Left renal cortex interstitium (tissue), 4 donors: ENCODE measurements at places on chromosomes 4 and X. TPM values are rescaled to one million over a fixed set of nuclear protein-coding genes. Genes with fewer than 3 reads are reported as not detected.

Gene TMPRSS11D
- polyA plus RNA-seq = 0.29 TPM

Gene GYPE
- polyA plus RNA-seq = 4.0 TPM

Gene FHDC1
- polyA plus RNA-seq = 4.6 TPM

Gene HELQ
- polyA plus RNA-seq = 17.1 TPM

Gene DNAAF6
- 0.08 TPM for polyA plus RNA-seq

Gene OPN1MW3
- not detected for polyA plus RNA-seq

Gene EVC
- 38.7 TPM for polyA plus RNA-seq

Gene ALAS2
- polyA plus RNA-seq = 12.9 TPM

Gene PLAC8
- polyA plus RNA-seq = 3.3 TPM

Gene PRDM5
- polyA plus RNA-seq = 18.8 TPM

Gene TRIM60
- not detected for polyA plus RNA-seq

Gene MND1
- 14.7 TPM for polyA plus RNA-seq

Gene DCAF8L1
- not detected for polyA plus RNA-seq

Gene CXCL5
- 0.18 TPM for polyA plus RNA-seq

Gene GAGE13
- polyA plus RNA-seq = not detected

Gene COL4A5
- 123 TPM for polyA plus RNA-seq

Gene RAB33B
- polyA plus RNA-seq = 13.0 TPM

Gene RTL5
- 22.7 TPM for polyA plus RNA-seq

Gene MAGEB2
- not detected for polyA plus RNA-seq

Gene ETDC
- polyA plus RNA-seq = not detected

Gene CLRN2
- not detected for polyA plus RNA-seq

Gene CCDC160
- 11.5 TPM for polyA plus RNA-seq

Gene ATP8A1
- 27.6 TPM for polyA plus RNA-seq

Gene TMEM150C
- 26.5 TPM for polyA plus RNA-seq

Gene TIGD4
- polyA plus RNA-seq = 1.7 TPM

Gene ETDB
- polyA plus RNA-seq = not detected

Gene CETN2
- polyA plus RNA-seq = 106 TPM

Gene DCLK2
- polyA plus RNA-seq = 13.2 TPM

Gene CTAG1B
- not detected for polyA plus RNA-seq

Gene SORBS2
- 78.9 TPM for polyA plus RNA-seq

Gene GLRB
- 13.2 TPM for polyA plus RNA-seq

Gene LONRF3
- polyA plus RNA-seq = 1.3 TPM
